ENCODE measurements at places on chromosomes 5 and 9. TPM values are rescaled to one million over a fixed set of nuclear protein-coding genes. Genes with fewer than 3 reads are reported as not detected.
A peak's percentile ranks its signal among the peaks of the same experiment; 100 is the strongest.

DNA sequence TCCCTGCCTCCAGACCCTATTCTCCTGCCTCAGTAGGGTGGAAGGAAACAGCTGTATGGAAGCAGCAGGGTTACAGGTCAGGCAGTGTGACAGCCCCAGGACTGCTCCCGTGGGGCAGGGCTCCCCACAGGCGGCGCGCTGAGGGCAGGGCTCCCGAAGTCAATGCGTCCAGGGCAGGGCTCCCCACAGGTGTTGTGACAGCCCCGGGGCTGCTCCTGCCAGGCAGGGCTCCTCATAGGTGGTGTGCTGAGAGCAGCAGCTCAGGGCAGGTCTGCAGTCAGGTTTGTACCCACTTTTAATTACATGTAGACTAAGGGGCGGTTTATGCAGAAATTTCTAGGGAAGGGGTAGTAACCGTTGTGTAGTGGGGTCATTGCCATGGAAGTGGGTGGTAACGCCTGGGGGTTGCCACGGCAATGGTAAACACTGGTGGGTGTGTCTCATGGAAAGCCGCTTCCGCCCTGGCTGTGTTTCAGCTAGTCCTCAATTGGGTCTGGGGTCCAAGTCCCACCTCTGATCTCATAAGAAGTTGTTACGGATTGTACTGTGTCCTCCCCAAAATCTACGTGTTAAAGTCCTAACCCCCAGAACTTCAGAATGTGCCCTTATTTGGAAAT lies 16.7 kb upstream of the TERT start:
- DNase-seq, result no peak

- peak; percentile 24 for DNase-seq
These were observed 1.4 kb upstream of the LARP1 start for GRCh38 chr5:154753792-154754191.

DNA sequence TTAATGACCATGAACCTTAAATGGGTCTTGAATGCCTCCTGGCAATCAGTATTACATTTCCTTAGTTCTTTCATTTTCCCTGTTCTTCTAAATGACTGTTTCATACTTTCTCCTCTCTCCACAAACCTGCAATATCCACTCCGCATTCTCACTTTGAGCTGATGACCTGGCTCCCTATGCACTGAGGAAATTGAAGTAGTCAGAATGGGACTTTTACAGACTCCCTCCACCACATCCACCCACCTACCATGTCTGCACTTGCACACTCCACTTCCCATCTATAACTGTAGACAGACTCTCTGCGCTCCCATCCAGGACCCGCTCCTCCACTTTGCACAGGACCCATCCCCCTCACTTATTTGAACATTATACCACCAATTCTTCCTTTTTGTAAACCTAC lies 36.2 kb upstream of the GZMA start:
- DNase-seq, result no peak

The FBXL7 gene
- 23.1 TPM for total RNA-seq

The PCDHA10 gene
- total RNA-seq, result 0.17 TPM

GRCh38 chr5:58891086-58891970 lies 308.5 kb downstream of the RAB3C start:
- DNase-seq, result peak; percentile 80

DNA sequence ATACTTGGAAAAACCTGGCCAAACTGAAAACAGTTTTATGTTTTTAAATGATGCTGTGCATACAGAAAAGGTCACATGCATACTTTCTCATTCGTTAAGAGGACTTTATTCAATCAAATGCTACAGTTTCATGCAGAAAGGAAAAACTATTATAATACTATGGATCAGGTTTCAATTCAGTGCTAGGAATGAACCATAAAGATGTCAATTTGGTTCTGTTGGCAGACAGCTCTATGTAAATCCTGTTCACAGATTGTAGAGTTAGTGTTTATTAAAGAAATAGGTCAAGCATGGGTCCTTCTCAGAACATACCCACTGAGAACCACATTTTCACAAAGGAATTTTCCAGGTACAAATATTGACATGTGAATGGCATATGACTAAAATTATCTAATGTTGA lies 57.1 kb downstream of the RETREG1 start:
- no peak for DNase-seq

- DNase-seq, result peak; percentile 24
These were observed 63.7 kb downstream of the GLIS3 start for GRCh38 chr9:4235871-4236804.

DNA sequence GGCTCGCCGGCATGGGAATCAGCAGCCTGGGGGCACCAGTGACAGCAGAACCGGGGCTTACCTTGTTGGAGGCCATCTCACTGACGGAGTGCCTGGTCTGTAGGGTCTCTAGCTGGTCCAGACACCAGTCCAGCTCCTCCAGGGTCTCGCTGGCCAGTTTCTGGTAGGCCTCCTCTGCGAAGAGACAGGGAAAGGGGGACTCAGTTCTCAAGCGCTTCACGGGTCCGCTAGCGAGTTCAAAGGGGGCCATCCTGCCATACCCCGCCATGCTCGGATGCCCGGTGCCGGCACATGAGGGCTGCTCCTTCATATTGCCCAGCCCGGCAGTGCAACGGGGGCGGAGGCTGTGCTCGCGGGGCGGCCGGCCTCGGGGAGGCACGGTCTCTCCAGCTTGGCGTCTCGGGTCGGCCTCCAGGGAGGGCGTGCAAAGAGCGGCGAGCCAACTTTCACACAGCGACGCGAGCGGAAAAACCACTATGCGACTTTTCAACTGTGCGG lies 456.0 kb downstream of the RAB3C start:
- no peak for DNase-seq

- DNase-seq, result peak; percentile 82
These were observed 464.5 kb upstream of the RGMB start for GRCh38 chr5:98308960-98309359.

The FKBP15 gene
- total RNA-seq, result 25.3 TPM

GRCh38 chr9:101481261-101481660 lies 45.7 kb upstream of the ALDOB start:
- no peak for DNase-seq

The SLC24A2 gene
- total RNA-seq, result not detected

DNA sequence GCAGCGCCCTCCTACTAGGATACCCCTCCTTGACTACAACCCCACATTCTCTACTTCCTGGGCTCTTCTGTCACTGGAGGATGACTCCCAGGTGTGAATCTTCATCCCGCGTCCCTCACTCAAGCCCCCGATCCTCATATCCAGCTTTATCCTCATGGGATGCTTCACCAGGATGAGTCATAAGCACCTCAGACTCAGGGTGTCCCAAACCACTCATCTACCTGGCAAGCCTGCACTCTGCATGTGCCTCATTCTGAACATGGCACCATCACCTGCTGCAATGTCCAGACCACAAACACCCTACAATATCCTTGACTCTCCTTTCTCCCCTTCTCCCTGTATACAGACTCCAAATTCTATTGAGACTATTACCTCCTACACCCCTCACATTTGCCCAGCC lies 1.5 kb upstream of the TGFBI start:
- DNase-seq, result no peak

The TTC23L gene
- not detected for total RNA-seq

The OSMR gene
- total RNA-seq, result 30.0 TPM

The TSSK1B gene
- total RNA-seq, result not detected

DNA sequence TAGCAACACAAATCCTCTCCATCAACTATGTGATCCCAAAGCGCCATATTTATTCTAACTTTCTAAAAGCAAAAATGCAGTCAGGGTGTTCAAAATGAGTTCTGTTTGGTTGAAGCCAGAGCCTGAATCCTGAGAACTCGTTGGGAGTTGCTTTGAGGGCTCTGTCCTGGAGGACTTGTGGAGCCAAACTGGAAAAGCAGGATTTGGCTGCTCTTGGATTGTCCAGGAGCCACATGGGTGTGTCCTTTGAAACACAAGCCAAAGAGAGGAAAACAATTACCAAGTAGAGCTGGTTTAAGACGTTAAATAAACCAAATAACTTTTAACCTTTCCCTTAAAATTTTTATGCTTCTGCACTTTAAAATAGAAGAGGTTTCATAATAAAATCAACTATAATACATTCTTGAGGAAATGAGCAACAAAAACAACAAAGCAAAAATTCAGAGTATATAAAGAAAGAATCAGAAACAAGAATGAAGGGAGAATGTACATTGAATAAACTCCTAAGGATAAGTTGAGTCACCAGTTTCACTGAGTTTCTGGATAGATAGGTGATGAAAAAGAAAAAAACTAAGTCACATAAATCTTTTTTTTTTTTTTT lies 13.5 kb downstream of the C5orf46 start:
- DNase-seq, result peak; percentile 8

- no peak for DNase-seq
These were observed 30.4 kb upstream of the SLIT3 start for GRCh38 chr5:169331292-169331852.

- DNase-seq, result no peak
These were observed 37.9 kb downstream of the SLC6A7 start for GRCh38 chr5:150227606-150228273.

- DNase-seq, result no peak
These were observed 16.6 kb upstream of the ELAVL2 start for GRCh38 chr9:23842565-23843129.

DNA sequence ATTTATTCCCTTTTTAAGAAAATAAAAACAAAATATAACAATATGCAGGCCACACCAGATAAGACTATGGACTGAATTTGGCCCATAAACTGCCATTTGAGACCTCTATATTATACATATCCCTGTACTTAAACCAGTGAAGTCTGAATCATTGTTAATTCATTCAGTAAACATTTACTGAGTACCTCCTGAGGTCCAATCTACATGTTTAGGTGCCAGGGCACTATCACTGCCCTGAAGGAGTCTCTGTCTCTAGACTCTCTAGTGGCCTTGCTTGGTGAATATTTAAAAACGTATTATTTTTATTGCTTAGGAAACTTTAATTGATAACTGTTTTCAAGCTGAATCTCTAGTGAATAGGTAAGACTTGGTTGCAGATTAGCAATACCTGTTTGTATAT lies 74.7 kb upstream of the ELL2 start:
- DNase-seq, result no peak

The OMD gene
- 0.23 TPM for total RNA-seq

GRCh38 chr9:127979333-127980059 lies 1.3 kb downstream of the EEIG1 start:
- peak; percentile 44 for DNase-seq

The MBLAC2 gene
- 5.6 TPM for total RNA-seq

DNA sequence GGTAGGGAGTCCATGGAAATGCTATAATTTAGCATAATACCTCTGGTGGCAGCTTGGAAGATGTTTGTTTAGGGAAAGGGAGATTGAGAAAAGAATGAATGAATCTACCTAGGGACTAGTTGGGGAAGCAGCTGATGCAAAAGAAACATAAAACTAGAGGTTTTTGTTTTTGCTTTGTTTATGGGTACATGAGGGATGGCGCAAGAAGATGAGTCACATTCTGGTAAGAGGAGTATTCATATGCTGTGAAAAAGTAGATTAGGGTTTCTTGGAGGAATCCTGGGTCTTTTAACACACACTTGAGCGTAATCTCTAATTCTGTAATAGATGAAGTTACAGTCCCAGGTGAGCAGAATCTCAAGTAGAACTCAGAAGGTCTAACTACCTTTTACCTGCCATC lies 17.1 kb downstream of the C9orf43 start:
- no peak for DNase-seq

GRCh38 chr5:61464512-61464911 lies 132.5 kb downstream of the ZSWIM6 start:
- DNase-seq, result no peak

GRCh38 chr5:159206368-159206767 lies 3.0 kb downstream of the RNF145 start:
- no peak for DNase-seq

The NANS gene
- total RNA-seq, result 106 TPM

The PDZD2 gene
- total RNA-seq, result 2.6 TPM

DNA sequence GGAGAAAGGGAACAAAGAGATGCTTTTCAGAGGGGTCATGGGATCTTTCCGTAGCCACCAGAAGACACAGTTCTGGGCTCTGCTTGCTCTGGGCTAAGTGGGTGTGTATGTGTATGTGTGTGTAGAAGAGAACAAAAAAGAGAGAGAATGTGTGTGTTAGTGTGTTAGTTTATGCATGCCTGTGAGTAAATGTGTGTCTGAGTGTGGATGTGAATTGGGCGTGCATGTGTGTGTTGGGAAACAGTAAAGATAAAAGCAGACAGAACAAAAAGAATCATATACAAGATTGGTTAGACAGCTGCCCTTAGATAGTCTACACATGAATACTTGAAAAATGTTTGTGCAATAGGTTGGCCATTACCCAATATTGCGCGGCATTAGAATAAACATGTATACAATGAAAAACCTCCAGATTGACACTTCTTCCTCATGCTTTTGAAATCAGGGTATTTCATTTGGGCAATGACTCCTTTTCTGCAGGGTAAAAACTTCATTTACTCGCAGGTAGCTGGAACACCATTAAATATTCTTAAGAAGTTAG lies 36.5 kb upstream of the HSPA9 start:
- DNase-seq, result no peak

GRCh38 chr5:180790020-180790419 lies 12.6 kb downstream of the MGAT1 start:
- DNase-seq, result peak; percentile 38

GRCh38 chr5:135207866-135208265 lies 173.8 kb upstream of the PITX1 start:
- DNase-seq, result no peak

GRCh38 chr5:527646-528628 lies 3.7 kb upstream of the SLC9A3 start:
- DNase-seq, result no peak

The ERAP2 gene
- 132 TPM for total RNA-seq

GRCh38 chr9:91059713-91060112 lies 258.1 kb downstream of the SYK start:
- DNase-seq, result peak; percentile 28

DNA sequence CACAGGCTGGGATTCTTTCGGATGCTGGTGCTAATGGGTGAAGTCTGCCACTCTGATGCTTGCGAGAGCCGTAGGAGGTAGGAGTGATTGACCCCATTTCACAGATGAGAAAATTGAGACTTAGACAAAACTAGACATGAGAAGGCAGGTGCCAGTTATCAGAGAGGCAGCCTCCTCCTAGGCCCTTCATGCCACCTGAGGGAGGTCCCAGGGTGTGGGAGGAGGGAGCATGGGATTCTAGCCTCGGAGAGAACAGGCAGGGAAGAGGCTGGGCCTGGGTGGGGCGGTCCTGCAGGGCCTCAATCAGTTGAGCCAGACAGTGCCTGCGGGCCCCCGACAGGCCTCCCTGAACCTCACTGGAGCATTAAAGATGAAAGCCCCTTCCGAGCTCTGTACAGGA lies 112.4 kb downstream of the COL23A1 start:
- no peak for DNase-seq

DNA sequence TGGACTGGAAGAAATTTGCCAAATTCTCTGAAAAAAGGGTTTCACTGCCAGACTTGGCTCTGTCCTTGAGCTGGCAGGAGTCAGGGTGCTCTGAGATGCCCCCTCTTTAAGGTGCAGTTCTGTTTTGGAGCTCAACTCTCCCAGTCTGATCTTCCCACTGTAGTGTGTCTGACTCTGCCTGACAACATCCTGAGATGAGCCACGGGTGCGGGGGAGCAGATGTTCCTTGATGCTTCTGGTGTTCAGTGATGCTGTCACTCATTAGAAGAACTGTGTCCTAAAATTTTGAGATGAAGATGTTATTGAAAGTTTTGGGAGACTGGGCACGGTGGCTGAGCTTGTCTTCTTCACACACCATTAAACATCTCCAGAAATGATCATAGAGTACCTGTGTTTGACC lies 78.2 kb downstream of the BASP1 start:
- DNase-seq, result no peak

The IL4 gene
- total RNA-seq, result not detected

The PCDHB16 gene
- 0.17 TPM for total RNA-seq

GRCh38 chr9:88873635-88874034 lies 117.6 kb upstream of the S1PR3 start:
- DNase-seq, result no peak

Measured in dermis blood vessel endothelial cell (primary cell).